ENCODE measurements at places on chromosomes 2 and 18. TPM values are rescaled to one million over a fixed set of nuclear protein-coding genes. Genes with fewer than 3 reads are reported as not detected.

The FMNL2 gene
- total RNA-seq: 16.1 TPM

The GCG gene
- total RNA-seq: not detected

The INPP5D gene
- 61.2 TPM for total RNA-seq

The SLC16A14 gene
- 3.1 TPM for total RNA-seq

The C2orf15 gene
- 0.29 TPM for total RNA-seq

The ALK gene
- not detected for total RNA-seq

The PIAS2 gene
- 28.5 TPM for total RNA-seq

The OLA1 gene
- total RNA-seq: 132 TPM

The CHRND gene
- total RNA-seq: not detected

The SERPINB11 gene
- not detected for total RNA-seq

The RNU2-63P gene
- 32.9 TPM for total RNA-seq

The EFR3B gene
- total RNA-seq: 0.22 TPM

The BCL2L11 gene
- total RNA-seq: 347 TPM

The CDH2 gene
- 0.16 TPM for total RNA-seq

The RAB6C gene
- not detected for total RNA-seq

The KATNAL2 gene
- total RNA-seq: 0.27 TPM

Data from activated T-helper 1 cell treated with anti-CD3 and anti-CD28 coated beads, Interleukin-12 subunit alpha, Interleukin-12 subunit beta, Interleukin-2, Interleukin-4 antibody, amounts not matched to agents 30 ng/mL and 10 ng/mL and 1 ng/mL, durations not matched to agents 14 hours and 24 hours and 36 hours (primary cell).